Fibroblast of skin of left biceps (primary cell): ENCODE measurements at places on chromosomes 5 and 9.
A peak's percentile ranks its signal among the peaks of the same experiment; 100 is the strongest.

DNA sequence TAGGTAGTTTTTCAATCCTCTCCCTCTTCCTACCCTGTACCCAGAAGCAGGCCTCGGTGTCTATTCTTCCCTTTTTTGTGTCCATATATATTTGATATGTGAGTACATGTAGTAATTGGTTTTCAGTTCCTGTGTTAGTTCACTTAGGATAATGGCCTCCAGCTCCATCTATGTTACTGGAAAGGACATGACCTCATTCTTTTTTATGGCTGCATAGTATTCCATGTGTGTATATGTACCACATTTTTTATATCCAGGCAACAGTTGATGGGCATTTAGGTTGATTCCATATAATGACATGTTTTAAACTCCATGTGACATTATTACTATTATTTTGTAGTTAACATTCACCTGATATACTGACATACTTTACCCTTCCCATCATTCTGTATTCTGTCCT lies 49.1 kb downstream of the CAVIN4 start:
- no peak for DNase-seq

GRCh38 chr9:6551136-6551535 lies 94.4 kb downstream of the GLDC start:
- no peak for DNase-seq

DNA sequence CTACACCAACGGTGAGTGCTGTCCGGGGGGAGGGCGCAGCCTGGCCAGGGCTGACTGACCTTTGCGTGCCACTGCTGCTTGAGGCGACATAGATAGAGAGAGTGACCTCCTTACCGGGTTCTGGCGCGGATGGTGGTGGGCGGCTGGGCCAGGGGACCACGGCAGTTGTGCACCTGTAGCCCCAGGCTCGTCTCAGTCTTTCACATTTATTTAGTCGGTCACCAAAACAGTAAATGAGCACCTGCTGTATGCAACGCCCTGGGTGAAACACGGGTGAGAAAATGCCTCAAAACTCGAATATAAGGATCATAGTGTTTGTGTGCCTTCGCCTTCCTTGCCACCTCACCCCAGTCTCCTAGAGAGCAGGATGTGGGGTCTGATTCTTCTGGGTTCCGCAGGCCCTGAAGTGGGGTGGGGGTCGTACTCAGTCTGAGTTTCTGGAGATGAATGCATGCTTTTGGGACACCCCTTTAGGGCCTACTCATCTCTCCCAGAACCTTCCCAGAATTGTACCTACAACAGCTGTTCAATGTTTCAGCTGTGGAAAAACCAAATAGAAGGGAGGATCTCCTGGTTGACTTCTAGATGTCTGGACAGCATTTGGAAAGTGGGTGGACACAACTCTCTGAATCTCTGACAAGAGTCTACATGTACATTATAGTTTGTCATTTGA lies 714 bp downstream of the SEC24A start:
- DNase-seq: no peak

DNA sequence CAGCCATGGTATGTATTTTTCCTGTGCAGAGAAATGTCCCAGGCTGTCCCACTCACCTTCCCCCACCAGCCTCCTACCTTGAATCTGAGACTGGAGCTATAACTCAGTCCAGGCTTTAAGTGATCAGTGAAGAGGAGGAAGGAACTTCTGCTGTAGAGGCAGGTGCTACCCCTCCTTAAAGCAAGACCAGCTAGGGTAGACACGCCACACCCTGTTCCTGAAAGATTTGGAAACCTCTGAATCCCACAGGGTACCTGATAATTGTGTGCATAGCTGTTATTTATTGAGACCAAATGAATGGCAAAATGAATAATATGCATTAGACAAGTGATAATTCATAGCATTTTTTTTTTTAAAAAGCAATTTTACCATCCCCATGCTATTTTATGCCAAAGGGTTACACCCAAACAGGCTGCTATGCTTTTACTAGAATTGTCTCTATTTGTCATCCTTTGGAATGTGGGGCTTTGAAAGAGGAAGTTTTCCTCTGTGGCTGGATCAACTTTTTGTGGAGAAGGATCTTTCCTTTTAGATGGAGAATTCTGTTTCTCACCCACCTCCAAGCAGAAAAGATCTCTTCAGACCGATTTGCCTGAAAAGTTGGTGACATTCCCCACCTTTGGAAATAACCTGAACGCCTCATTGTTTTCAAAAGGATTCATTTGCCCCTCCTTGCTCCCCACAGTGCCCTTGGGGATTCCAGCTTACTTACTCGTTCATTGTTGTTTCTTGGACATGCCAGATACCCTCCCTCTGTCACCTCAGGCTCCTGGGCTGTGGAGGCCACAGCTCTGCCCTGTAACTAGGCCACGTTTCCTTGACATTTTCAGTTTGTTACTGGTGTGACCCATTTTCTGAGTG lies 248.7 kb downstream of the NR3C1 start:
- DNase-seq: no peak

DNA sequence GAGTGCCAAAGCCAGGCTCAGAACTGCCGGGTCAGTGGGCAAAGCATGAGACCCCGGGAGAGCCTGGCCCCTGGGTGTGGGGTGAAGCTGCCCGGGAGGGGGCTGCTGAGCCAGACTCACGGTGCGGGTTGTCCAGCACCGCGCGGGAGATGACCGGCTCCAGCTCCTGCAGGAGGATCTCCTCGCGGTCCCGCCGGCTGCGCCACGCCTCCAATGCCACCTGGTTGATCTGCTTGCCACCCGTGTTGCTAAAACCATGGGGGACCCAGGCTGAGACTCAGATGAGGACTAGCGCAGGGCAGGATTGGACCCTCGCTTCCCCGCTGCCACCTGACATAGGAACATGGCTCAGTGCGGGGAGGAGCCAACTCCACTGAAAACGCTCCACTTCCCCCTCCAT lies 2.6 kb downstream of the TOR2A start:
- DNase-seq: no peak

- no peak for DNase-seq
These were observed 21.8 kb downstream of the STOM start for GRCh38 chr9:121348221-121348620.

GRCh38 chr5:62326702-62327101 lies 20.7 kb downstream of the KIF2A start:
- no peak for DNase-seq

DNA sequence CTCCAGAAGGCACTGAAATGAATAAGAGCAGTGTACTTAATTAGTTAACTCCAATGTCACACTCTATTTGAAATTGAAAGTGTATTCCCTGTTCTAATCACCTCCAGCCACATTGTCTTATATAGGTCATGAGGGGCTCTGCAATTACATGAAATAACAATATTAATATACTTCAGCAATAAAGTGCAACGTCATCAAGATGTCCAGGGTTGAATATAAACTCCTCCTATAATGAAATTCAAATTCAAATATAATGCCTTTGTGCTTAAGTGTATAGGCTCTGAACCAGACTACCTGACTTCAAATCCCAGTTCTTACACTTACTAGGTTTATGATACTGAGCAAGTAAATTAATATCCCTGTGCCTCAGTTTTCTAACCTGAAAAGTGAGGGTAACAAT lies 195.6 kb upstream of the SMC2 start:
- DNase-seq: no peak

DNA sequence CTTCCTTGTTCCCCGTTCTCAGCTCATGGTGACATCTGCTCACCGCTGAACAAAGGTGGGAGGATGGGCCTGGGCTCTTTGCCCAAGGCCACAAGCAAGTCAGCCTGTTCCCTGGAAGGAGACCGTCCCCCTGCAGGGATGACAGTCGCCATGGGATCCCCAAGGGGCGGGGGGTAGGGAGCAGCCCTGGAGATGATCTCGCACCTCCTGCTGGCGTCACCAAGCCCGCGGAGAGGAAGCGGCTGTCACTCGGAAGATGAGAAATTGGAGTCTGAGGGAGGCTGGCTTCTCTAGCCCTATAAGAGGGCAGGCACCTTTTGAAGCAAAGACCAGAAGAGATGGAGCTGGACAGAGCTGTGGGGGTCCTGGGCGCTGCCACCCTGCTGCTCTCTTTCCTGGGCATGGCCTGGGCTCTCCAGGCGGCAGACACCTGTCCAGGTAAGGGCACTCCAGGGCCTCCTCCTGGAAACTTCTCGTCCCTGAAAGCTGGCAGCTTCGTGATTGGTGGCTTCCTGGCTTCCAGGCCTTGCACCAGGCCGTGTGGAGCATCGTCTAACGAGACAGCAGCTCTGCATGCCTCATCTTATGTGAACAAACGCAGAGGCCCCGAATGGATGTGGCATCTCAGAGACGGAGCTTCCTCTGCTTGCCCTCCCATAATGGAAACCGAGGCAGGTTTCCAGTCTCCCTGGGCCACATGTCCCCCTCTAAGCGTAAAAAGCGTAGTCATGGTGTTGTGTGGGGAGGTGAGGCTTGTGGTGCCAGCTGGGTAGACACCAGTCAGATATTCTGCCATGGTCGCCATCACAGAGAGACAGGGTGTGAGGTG lies at the start of gene FCN2:
Gene FCN2, plus strand, starts transcription at position 327 of the 829 bp plus-strand sequence. Its CDS starts 12 bp downstream, at position 339.
- DNase-seq: no peak

DNA sequence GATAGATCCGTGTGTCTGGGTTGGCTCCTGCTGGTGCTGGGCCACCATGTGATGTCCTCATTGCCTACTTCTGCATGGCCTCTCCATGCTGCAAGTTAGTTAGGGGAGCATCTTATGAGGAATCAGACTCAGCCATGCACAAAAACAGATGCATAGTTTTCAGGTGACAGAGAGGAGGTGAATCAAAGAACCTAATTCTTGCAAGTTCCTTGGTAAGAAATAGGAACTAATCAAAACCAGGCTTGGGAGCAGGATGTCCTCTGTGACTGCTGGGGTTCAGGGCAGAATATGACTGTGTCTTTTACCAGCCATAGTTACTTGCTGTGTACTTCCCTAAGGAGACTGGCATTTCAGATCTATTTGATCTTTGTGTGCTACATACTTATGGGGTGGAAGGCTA lies 61.6 kb downstream of the C9orf152 start:
- no peak for DNase-seq

DNA sequence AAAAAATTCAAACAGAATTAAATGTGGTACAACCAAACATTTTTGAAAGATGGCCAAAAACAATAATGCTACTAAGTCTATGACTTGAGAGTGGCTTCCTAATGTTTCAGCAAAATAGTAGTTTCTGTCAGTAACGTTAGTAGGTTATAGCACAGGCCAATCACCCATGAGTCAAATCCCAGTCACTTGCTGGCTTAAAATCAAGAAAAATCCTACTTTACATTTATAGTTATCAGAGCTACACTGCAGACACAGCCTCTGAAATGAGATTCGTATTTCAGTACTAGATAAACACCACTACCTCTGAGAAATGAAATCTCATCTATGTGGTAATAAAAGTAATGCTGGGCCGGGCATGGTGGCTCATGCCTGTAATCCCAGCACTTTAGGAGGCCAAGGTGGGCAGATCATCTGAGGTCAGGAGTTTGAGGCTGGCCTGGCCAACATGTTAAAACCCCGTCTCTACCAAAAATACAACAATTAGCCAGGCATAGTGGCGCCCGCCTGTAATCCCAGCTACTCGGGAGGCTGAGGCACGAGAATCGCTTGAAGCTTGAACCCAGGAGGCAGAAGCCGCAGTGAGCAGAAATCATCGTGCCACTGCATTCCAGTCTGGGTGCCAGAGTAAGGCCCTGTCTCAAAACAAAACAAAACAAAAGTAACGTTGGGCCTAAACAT lies 6.1 kb downstream of the ZDHHC21 start:
- peak; percentile 57 for DNase-seq

GRCh38 chr5:124060011-124060410 lies 548.0 kb downstream of the CSNK1G3 start:
- no peak for DNase-seq

DNA sequence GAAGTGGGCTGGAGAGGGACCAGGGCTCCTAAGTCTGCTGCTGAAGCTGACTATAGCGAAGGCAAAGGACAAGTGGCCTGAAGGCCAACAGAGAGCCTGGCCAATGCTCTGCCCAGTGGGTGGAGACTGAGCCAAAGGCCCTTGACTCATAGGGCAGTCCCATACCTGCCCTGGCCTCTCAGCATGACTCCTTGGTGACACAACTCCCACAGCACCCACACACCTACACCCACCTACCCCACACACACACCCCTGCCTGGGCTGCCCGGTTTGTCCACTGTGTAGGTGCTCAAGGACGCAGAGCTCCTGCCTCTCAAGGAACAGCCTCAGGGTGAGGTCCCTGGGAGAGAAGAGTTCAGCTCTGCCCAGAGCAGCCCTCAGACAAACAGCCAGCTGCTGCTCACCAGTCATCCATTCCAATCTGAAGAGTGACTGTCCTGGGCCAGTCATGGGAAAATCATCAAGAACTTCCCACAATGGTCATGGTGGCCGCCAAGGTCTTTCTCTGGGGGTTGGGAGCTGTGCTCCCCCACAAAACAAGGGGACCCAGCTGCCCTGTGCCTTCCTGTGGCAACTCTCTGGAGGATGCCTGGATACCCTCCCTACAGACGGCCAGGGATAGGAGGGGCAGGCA lies 5.0 kb downstream of the TNIP1 start:
- DNase-seq: no peak

- no peak for DNase-seq
These were observed 4.6 kb upstream of the MYORG start for GRCh38 chr9:34381323-34381722.

DNA sequence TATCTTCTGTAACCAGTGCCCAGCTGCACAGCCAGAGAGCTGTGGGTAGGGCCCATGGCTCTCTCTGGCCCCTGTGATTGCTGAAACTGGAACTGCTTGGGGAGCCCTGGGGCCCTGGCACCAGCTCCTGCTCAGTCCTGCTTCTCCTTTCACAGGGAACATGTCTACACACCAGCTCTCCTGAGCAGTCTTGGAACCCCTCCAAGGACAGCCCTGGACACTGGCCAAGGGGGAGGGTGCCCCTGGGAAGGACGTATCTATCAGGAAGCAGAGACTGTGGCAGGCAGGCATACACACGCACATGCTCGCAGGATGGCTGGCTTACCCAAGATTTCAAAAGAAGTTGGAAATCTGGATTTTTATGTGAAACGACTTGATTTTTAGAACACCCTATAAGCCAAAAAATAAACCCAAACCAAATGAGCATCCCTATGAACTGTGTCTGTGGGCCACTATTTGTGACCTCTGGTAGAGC lies 8.8 kb upstream of the TRAF1 start:
- peak; percentile 76 for DNase-seq

- no peak for DNase-seq
These were observed at the start of gene PCDHGA9 for GRCh38 chr5:141402553-141403243. Gene PCDHGA9 (plus strand): TSS chr5:141402778. CDS start chr5:141402953, 175 bp downstream.

DNA sequence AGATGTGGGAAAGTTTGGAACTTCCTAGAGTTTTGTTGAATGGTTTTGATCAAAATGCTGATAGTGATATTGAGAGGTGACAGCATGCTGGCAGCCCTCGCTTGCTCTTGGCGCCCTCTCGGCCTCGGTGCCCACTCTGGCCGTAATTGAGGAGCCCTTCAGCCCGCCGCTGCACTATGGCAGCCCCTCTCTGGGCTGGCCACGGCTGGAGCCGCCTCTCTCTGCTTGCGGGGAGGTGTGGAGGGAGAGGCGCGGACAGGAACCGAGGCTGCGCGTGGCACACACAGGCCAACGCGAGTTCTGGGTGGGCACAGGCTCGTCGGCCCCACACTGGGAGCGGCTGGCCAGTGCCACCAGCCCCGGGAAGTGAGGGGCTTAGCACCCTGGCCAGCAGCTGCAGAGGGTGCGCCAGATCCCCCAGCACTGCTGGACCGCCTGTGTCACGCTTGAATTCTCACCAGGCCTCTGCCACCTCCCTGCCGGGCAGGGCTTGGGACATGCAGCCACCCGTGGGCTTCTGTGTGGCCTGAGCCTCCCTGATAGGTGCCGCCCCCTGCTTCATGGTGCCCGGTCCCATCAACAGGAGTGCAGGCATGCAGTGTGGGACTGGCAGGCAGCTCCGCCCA lies 488.5 kb downstream of the CYLC2 start:
- DNase-seq: no peak

GRCh38 chr9:117696154-117696553 lies 8.0 kb upstream of the TLR4 start:
- no peak for DNase-seq

GRCh38 chr5:118243068-118243467 lies 745.3 kb downstream of the DTWD2 start:
- no peak for DNase-seq

GRCh38 chr9:33431420-33431819 lies 16.0 kb downstream of the AQP3 start:
- no peak for DNase-seq
